Stimulated activated CD4-positive, alpha-beta T cell treated with anti-CD3 and anti-CD28 coated beads, Interleukin-4, amount 100 ng/mL, for 4 hours (primary cell): ENCODE measurements at places on chromosomes 1 and 21.

- DNase-seq: no peak
These were observed 102.6 kb downstream of the ZNF644 start for GRCh38 chr1:90919190-90919719.

DNA sequence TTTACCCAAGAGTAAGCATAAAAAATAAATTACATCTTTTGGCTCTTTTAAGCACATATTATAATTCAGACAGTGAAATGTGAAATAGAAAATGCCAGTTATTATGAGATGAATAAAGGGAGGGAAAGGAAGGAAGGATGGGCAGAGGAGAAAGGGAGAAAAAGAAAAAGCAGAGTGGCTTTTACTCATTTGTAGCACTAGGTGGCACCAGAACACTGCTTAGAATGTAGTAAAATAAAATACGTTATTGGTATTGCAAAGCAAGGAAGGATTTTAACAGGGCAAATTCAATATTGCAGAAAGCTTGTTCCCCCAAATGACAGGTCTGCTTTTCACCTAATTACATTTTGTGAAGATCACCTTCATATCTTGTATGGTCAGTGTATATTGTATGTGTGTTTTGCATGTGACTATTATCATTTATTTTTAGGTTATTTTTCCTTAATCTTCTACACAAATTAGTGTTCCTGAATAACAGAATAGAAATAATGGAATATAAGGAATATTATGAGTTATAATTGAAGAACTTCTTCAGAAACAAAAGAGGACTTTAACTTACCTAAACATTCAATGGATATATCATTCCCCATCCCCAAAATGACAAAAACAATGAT lies 9.1 kb upstream of the PCNX2 start:
- no peak for DNase-seq

DNA sequence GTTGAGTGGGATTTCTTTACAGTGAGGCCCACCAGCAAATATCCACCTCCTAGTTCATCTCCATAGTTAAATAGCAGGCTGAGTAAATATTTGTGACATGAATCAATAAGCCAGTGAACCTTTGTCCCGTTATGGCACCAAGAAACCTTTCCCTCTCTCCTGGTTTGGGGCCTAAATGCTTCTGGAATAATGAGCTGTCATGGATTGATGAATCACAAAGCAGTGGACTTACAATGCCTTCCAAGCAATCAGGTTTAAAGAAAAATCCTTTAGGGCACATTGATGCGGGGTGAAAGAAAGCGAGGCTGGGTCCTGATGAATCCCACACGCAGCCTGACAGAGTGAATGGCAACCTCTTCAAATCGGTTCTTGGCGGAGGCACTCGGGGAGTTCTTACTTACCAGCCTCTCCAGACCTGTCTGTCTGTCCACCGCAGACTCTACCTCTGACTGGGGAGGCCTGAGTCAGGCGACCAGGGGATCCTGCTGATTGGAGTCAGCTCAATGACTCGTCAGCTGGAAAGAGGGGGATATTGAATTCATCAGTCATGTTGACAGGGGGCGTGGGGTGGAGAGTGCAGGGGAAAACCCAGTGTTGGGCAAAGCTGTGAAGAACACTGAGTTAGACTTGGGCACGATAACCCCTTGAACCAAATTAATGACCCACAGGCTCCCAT lies 247.3 kb downstream of the PLPP3 start:
- DNase-seq: no peak

- DNase-seq: no peak
These were observed 1.2 kb downstream of the ABCB10 start for GRCh38 chr1:229557200-229557850.

DNA sequence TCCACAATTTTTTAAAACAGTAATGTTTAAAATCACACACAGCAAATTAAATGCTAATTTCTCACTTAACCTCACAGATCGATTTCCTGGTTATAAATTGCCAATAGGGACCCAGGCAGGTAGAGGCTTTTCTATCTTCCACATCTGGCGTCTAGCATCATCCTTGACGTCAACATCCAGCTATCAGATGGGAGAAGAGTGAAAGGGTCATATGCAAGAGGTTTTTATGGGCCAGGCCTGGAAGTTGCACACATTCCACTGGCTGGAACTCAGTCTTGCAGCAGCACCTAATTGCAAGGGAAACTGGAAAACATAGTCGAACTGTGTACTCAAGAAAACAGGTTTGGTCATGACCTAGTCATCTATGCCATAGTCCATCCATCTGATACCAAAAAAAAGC lies 6.0 kb upstream of the EEIG2 start:
- no peak for DNase-seq

GRCh38 chr1:78491451-78492071 lies 787 bp downstream of the PTGFR start:
- DNase-seq: no peak

DNA sequence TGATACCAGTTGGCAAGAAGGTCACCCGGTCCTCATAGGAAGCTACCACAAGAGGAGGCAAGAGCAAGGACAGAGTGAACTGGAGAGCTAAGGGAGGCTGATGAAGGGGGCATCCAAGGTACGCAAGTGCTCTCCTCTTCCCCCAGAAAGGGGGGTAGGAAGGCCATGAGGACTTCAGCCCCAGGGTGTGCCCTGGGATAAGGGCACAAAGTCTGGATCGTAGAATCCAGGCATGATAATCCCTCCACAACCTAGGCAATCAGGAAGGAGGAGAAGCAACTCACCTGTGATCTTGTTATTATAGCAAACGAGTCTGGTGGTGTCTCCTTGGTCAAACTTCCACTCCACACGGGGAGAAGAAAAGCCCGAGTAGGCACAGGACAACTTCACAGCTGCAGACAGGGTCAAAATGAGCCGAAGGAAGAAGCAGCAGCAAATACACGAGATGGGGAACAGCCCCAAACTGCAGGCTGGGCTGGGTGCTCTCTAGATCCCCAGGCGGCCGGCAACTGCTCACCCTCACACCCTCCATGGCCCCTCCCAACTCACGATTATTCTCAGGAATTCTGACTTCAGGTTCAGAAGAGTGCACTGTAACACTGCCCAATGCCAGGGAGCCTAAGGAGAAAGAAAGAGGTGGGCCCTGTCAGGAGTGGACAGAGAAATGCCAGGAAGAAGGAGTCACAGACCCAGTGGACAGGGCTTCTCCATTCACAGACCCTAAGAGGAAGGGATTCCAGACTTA lies 20.0 kb downstream of the F11R start:
- DNase-seq: no peak

DNA sequence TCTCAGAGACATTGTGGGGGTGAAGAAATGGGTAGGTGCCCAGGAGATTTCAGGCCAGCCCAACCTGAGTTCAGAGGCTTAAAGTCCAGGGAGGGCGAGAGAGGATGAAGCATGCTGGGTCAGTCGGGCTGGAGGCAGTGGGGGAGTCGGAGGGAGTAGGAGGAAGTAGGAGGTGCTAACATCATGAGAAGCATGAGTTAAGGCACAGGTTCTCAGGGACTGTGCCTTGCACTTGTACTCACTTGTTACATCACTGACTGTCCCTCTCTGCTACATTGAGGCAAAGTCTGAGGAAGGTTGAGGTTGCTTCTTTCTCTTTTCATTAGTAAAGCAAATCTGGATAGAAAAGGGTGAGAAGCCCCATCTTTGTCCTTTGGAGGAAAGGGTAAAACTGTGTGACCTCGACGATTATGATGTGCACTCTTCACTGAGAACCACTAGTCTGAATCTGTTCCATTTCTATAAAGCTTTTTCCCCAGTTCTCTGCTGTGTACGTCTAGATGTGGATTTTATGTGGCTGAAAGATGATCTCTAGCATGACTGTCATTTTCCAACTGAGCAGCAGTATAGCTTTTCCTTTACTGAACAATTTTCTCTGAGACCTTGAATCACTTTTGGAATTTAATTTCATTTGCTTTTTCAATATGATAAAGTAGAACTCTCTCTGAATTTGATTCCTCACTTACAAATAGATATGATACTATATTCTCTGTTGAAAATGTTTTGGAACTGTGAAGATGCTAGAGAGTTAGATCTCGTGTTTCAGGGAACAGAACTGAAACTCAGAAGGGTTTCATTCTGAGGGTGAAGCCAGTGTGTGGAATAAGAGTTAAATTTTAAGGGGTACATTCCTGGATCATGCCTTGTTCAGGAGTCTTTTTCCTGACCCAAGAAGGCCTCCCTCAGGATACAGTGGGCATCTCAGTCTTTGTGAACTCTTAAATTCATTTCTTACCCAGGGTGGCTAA lies 94.6 kb downstream of the FGGY start:
- DNase-seq: no peak

GRCh38 chr1:6450943-6451373 lies 15.0 kb downstream of the TNFRSF25 start:
- no peak for DNase-seq

GRCh38 chr1:226629210-226629895 lies 80.8 kb downstream of the STUM start:
- DNase-seq: no peak

DNA sequence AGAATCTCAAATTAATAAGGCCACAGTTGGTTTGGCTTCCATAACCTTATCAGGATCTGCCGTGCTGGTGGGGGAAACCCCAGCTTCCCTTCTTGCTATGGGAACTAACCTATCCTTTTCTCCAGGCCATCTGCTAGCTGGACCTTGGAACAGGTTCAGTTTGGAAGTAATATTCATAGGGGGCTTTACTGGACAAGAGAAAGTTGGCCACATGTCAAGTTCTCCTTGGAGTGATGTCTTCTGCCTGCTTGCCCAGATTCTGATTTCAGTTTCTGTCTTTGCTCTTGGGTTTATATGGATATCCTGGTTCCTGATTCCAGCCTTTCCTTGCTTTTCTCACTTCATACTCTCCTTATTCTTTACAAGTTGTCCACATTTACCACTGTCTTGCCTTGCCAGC lies 279.6 kb downstream of the ASTN1 start:
- DNase-seq: no peak

DNA sequence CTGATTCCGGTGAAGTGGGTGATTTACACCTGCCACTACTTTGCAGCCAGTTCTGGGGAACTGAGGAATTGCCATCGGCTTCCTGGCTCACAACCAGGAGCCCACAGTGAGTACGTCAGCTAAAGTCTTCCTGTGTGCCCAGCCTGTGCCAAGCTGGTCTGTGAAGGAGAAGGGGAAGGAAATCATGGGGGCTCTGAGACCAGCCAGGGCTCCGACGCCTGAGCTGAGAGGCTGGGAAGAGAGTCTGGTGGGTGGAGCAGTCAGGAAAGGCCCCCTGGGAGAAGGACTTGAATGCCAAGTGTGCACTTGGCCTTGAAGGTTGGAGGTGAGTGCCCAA lies 1.2 kb downstream of the LURAP1 start:
- DNase-seq: no peak

DNA sequence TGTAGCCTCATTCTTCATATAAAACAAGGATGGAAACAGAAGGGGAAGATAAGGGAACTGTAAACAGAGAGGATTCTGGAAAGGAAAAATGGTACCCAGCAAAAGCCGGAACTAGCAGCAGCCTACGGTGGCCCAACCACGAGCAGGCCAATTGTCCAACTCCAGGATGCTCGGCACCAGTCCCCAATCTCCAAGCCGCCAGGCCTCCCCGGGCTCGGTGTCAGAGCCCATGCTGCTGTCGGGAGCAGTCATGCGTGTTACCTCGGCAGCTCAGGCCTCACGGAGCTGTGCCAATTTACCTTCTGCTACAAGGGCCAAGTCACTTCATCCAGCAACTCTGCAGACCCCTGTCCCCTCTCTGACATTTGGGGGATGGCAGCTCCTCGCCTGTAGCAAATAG lies 130.8 kb downstream of the ZBTB18 start:
- no peak for DNase-seq

DNA sequence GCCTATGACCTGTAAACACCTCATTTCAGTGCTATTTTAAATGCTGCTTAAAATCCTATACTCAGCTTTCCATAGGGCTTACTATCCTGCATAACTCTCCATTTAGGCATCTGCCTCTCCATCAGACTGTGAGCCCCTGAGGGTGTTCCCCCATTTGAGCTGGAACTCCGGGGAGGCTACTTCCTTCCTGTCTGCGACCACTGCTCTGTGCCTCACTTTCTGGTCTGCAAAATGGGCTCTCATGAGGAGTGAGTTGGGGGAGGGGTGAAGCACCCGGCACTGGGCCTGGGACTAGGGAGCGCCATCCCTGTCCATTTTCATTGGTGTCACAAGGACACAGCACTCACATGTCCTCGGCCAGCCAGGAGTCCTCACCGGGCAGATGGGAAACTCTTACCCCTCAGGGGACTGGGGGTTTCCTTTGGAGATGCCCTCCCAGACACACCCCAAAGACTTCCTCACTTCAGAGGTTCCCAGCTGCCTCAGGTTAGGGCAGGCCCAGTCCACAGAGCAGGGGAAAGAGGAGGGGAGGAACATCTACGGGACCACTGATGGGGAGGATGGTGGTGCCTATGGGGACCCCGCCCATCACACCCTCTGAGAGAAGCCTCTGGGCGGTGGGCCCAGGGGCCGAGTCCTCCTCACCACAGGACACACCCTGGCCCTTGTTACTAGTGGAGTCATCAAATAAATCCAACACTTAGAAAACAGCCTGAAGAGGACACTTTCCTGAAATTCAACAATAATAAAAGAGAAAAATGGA lies 134.9 kb downstream of the MATN1 start:
- no peak for DNase-seq

GRCh38 chr1:164930241-164930640 lies 371.3 kb downstream of the PBX1 start:
- DNase-seq: no peak

- DNase-seq: no peak
These were observed 20.5 kb downstream of the STPG1 start for GRCh38 chr1:24392982-24393650.

GRCh38 chr1:235995511-235995910 lies 69.4 kb downstream of the NID1 start:
- no peak for DNase-seq

GRCh38 chr1:173451981-173452380 lies 25.2 kb upstream of the PRDX6 start:
- no peak for DNase-seq

- DNase-seq: no peak
These were observed 14.9 kb downstream of the ETV3L start for GRCh38 chr1:157084720-157085119.

DNA sequence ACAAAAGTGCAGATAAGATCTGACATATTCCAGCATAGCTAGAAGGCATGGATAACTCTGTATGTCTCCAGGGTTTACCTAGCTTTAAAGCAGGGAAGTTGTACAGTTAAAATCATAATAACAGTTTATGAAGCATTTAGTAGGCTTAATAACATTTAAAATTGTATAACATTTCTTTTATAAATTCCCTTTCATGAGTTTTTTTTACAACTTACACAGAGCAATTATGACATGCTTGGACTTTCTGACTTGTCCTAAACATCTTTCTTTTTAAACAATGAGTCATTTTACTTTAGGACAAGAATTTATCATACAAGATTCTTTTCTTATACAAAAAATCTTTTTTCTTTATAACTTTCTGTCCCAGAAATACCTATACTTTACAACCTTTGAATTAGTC lies 408.5 kb upstream of the NEGR1 start:
- DNase-seq: no peak

- DNase-seq: no peak
These were observed 8.8 kb downstream of the CCDC24 start for GRCh38 chr1:44000122-44000665.

- DNase-seq: no peak
These were observed 25.0 kb upstream of the EPHB2 start for GRCh38 chr1:22685591-22686059.

- no peak for DNase-seq
These were observed 412.2 kb downstream of the KIF26B start for GRCh38 chr1:245566952-245567351.
